H4 (cell line): ENCODE measurements at places on chromosomes 4 and X.

- no peak for DNase-seq
Observed at GRCh38 chrX:25275159-25275558, 259.4 kb upstream of the ARX start.

DNA sequence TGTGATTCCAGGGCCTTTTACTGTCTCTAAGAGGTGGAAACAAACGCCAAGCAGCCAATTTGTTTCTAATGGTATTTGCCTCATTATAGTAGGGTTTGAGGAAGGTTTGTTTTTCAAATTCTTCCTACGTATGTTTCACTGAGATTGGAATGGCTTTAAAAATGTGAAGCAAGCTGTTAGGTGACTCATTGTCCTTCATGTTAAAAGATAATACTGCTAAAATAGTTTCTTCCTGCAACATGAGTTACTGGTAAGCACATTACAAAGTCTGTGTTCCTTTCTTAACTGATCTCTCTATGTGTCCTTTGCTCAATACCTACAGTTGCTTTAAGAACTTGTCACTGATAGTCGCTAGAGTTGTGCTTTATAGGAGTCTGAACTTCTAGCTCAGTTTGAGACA is 1183.9 kb downstream of the RPA4 start:
- no peak for DNase-seq

- DNase-seq: no peak
Observed at GRCh38 chrX:14923761-14924160, 50.5 kb downstream of the MOSPD2 start.

DNA sequence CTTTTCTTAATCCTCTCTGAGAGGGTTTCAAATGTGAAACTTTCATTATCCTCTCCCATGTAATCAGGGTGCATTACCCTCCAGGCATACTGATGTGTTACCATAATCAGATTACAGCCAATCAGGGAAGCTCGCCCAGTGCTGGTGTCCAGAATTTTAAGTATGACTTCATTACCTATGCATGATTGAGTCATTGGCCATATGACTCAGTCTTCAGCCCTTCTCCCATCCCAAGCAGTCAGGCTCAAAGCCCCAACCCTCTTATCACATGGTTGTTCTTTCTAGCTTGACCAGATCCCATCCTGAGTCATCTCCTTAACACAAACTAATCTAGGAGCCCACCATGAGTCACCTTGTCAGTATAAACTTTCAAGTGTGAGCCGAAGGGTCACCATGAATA is 1668.1 kb upstream of the AGA start:
- DNase-seq: peak; percentile 50

- DNase-seq: no peak
Observed at GRCh38 chrX:39957816-39958566, 139.8 kb downstream of the BCOR start.

- no peak for DNase-seq
Observed at GRCh38 chr4:9804918-9805317, 23.5 kb downstream of the DRD5 start.

GRCh38 chrX:86806786-86807185 is 658.5 kb downstream of the DACH2 start:
- peak; percentile 4 for DNase-seq

DNA sequence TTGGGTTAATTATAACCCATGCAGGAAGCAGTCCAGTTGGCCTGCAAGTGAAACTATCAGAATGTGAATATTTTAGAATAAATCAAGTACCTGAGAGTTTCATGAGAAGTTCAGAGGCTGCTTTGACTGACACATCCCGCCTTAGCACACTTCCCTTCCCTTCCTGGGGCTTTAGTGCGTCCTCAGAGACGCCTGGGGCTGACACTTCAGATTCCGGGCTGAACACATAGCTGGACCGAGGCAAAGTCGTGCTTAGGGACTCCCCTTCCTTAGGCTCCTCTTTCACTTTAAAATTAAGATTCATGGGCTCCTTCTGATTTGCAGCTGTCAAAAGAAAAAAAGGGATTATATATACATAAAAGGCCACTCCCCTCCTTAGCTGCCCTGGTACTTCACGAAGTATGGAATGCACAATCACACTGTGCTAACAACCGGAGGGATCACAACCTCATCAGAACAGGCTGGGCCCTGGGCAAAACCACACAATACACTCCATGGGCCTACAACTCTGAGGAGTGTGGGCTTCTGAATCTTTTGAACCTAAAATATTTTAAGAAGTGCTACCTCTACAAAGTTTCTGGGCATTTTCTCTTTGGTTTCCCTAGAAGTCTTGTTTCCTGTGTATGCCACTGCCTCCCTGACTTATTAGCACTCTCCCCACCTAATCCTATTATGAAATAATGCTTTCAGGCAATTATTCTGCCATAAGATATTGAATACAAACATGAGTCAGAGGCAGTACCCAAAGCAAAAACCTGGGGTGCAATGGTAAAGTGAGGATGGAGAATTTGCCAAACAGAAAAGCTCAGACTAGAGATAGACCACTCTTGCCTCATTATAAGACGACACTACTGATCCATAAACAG is 68.2 kb downstream of the ZNF827 start:
- DNase-seq: no peak

DNA sequence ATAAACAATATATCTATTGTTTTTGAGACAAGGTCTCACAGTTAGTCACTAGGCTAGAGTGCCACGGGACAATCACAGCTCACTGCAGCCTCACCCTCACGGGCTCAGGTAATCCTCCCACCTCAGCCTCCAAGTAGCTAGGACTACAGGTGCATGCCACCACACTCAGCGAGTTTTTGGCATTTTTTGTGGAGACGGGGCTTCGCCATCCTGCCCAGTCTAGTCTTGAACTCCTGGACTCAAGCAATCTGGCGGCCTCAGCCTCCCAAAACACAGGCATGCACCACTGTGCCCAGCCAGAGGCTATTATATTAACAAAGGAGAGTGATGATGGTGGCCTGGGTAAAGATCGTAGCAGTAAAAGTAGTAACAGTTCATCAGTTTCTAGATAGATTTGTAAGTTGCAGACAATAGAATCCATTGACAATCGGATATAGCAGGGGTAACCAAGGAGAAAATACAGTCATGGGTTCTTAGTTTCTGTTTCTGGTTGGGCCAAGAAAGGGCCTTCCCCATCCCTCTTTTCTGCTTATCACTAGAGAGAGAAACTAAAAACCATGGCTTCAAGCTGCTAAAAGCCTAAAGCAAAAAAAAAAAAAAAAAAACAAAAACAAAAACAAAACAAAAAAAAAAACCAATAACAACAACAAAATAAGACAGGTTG is 60.6 kb downstream of the ANXA10 start:
- DNase-seq: no peak

DNA sequence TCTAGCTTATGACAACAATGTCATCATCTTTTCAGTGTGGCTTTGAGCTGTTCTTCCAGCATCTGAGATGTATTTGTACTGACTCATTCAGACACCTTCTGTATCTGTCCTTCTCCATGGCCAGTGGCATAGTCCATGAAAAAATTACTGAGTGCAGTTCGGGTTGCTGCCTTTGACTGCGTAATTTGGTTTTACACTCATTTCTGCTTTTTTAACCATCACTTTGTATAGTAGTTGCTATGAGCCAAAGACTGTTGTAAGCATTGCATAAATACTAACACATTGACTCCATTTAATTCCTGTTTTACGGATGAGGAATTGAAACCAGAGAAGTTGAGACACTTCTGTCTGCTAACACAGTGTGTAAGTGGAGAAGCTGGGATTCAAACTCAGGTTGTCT is 190.7 kb upstream of the MID1 start:
- DNase-seq: no peak

DNA sequence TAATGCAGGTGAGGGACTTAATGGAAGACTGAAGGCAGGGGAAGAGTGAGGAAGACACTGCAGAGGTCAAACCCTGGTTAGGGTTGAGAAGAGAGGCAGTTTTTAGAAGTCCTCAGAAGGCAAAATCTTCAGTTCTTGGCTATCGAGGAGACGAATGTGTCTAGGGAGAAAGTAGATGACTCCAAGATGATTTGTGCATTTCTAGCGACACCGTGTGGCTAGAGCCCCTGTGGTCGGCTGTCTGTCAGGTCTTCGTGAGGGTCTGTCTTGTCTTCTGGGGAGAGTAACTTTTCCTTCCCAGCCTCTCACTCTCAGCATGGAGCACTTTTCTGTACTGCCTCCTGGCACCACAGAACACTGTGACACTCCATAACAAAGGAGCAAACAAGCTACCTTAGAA is 458.1 kb downstream of the STIM2 start:
- peak; percentile 42 for DNase-seq

GRCh38 chr4:42904986-42905385 is 12.5 kb downstream of the GRXCR1 start:
- DNase-seq: no peak

- peak; percentile 77 for DNase-seq
Observed at GRCh38 chr4:155854582-155855226, 11.4 kb downstream of the ASIC5 start.

GRCh38 chr4:113882668-113883067 is 96.8 kb downstream of the ARSJ start:
- no peak for DNase-seq

- DNase-seq: no peak
Observed at GRCh38 chrX:47458528-47458927, 24.5 kb downstream of the ZNF41 start.

- no peak for DNase-seq
Observed at GRCh38 chr4:15682242-15683142, 865 bp downstream of the FAM200B start.

- peak; percentile 26 for DNase-seq
Observed at GRCh38 chr4:23355258-23355657, 534.6 kb downstream of the PPARGC1A start.
